Activated CD8-positive, alpha-beta memory T cell treated with anti-CD3 and anti-CD28 coated beads for 4 hours (primary cell): ENCODE measurements at places on chromosomes 3 and 15.

DNA sequence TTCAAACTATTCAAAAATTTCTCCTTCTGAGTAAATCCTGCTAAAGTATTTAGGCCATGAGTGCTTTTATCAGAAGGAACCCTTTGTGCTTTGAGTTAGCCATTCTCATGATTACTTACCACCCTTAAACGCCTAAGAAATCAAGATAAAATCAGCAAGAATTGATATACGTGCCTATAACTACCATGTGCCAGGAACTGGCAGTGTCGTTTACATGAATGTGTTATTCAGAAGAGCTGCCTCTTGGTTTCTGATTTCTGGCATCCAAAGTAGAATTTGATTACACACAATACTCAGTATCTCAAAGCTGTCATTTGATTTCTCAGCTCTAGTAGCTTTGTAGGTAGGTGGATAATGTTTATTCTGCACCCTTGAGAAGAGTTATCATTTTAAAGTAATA is 351.3 kb upstream of the CCDC54 start:
- no peak for DNase-seq

DNA sequence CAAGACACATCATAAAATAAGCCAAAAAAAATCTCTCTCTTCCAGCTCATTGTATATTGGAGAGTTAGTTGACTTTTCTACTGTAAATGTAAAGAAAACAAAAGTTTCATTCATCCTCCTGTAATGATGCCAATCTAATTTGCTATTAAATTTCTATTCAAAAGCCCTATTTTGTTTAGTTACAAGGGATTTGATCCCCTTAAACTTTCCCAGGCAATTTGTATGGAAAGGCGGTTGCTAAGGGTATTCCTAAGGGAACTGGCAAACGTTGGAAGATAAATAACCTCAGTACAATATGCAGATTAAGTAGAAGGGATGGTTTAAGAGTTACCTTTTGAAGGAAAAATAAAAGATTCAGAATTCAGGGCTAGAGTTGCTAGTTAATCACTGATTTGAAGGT is 352.7 kb downstream of the TIGIT start:
- DNase-seq: no peak

DNA sequence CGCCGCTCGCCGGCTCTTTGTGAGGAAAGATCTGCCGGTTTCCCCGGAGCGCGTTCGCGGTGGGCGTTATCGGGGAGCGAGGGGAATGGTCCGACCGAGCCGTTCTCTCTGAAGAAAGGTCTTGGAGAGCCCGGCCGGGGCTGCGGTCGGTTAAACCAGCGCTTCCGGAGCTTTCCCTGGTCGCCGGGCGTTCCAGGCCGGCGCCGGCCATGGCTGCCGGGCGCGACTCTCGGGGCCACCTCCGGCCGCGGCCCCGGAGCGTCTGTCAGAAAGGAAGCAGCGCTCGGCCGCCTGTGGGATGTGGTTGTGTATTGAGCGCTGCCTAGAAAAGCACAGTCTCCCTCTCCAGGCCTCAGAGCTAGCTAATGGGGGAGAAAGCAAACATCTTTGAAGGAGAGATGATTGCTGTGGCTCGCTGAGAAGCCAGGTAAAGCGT is 731 bp downstream of the FYTTD1 start:
- no peak for DNase-seq

DNA sequence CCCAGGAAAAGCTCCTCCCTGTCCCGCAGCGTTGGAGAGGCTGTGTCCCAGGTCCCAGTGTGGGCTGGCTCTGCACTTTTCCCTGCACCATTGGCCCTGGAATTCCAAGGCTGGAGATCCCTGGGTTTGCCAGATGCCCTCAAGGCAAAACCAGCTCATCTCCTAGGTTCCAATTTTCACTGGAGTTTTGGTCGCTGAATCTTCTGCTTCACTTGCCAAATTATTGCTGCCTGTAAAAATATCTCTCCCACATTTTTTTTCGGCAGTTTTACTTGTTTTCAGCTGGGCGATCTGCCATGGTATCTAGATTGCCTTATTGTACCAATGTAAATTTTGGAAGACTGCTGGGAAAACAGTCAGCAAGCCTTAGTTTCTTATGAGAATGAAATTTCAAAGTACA is 150.9 kb upstream of the ATP10A start:
- no peak for DNase-seq

- DNase-seq: no peak
Measured at GRCh38 chr3:72303926-72304325, 519.0 kb upstream of the PROK2 start.

DNA sequence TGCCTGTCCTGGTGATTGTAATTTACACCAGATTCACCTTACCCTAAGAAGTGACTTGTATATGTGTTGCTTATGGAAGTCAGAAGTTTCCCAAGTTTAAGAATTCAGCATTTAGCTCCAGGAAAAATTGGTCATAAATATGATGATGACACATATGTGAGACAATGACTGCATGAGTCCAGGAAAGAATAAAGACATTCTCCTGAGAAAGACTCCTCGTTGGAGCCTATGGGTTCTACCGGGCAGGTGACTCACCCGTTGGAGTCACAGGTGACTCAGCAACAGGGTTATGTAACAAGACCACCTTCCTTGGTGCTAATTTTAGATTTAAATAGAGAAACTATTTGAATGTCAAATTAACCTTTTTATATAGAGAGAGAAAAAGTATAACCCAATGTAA is 662.4 kb downstream of the FHIT start:
- DNase-seq: no peak

GRCh38 chr3:62965311-62965710 is 90.1 kb upstream of the CADPS start:
- no peak for DNase-seq

DNA sequence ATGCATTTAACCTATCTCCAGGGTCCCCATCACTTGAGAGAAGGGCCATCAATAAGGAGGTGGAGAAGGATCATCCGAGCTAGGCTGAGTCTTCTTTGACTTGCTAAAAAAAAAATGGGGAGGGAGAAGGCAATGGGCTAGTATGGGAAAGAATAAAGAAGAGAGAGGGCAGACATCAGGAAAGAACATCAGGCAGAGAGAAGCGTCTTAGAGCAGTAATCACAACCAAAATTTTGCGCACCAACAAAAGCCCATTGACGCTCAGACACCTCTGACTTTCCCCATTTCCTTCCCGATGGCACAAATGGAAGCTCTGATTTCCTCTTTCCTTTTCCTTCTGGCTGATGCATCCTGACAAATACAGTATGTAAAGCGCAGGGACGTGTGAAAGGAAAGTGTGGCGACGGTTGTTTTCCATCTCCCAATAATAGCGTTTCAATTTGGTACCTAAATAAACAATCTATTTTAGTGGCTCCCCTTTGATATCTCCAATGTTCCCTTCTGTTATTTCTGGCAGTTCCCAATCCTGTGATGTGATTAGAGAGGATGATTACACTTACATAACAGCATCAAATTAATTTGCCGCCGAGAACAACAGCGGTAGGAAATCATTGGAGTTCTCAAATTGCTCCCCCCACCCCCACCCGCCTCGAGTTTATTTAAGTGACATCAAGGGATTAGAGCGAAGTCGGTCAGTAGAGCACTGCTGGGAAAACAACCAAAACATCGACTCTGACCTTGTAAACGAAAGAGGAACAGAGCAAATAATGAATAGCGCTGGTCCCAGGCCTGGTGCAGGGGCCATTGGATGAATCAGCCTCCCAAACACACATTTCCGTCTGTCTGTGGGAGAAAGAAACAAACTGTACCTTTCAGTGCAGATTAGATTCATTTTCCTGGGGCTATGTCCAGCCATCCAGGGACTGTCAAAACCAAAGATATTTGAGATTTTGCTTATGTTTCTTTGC is 273.3 kb upstream of the ICE2 start:
- DNase-seq: no peak

- DNase-seq: no peak
Measured at GRCh38 chr15:48641416-48641815, 4.1 kb downstream of the FBN1 start.

DNA sequence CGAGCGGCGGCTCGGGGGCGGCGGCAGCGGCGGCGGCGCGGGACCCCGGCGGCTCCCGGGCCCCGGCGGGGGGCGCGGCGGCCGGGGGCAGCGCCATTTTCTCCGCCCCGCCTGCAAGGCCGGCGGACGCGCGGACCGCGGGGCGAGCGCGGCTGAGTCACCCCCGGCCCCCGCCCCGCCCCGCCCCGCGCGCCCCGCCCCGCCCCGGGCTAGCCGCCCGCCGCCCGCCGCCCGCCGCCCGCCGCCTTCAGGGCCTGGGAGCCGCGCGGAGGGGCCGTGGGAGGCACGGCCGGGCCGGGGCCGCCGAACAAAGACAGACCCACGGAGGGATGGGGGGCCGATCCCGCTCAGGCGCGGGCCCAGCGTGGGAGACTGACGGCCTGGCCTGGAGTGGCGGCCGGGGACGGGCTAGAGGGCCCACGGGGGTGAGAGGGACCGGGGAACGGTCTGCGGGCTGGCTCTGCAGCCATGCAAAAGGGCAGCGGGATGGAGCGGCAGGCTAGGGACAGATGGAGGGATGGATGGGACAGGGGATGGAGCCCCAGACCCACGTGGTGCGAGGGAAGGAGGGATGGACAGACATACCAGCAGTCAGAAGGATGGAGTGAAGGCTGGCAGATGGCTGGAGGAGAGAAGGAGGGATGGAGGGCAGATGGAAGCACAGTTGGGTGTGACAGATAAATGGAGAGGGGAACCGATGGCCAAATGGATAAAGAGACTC is at the start of gene EIF4E3:
TSS of gene EIF4E3 (minus strand) at position 132 of the 721 bp plus-strand sequence. CDS start at position 97, 35 bp downstream.
- DNase-seq: no peak

DNA sequence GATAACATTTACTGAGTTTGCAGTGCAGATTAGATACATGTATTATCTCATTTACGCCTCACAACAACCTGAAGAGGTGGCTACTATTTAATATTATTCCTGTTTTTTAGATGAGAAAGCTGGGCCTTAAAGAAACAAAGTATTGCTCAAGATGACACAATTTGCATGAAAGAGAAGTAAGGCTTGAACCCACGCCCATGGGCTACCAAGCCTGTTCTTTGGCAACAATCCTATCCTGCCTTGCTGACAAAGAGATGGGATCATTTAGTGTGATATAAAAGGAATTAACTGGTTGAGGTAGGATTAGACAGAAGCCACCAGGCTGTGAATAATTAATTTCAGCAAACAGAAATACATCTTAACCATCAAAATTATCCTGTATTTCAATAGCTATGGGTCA is 9.2 kb upstream of the LDHAL6B start:
- no peak for DNase-seq

- no peak for DNase-seq
Measured at GRCh38 chr15:92098869-92099268, 245.4 kb downstream of the SLCO3A1 start.

- DNase-seq: no peak
Measured at GRCh38 chr3:146026547-146026946, 134.4 kb downstream of the PLOD2 start.

DNA sequence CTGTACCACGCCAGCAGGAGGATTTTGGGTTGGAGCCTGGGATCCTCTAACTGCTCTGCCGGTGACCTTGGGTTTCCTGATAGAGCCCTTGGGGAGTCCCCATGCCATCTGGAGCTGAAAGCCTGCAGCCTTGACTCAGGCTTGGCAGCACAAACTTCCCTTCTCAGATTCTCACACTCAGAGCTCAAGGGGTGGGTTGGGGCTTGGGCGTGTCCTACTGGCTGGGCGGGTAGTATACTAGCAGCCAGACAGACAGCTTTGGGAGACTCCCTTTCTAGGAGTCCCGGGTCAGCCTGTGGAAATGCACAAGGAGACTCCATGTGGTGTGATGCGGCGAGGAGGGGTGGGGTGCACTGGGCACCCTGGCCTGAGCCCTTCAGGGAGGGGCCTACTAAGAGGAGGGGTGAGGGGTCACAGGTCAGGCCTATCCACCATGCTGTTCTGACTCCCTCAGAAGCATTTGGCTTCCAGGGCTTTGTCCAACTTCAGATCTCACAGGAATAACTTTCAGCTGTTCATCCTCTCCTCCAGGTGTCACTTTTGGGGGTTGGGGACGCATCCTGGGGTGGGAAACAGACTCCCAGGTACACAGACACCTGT is 21.6 kb upstream of the PLXNA1 start:
- DNase-seq: no peak

GRCh38 chr3:27568393-27568792 is 84.2 kb upstream of the SLC4A7 start:
- DNase-seq: no peak

DNA sequence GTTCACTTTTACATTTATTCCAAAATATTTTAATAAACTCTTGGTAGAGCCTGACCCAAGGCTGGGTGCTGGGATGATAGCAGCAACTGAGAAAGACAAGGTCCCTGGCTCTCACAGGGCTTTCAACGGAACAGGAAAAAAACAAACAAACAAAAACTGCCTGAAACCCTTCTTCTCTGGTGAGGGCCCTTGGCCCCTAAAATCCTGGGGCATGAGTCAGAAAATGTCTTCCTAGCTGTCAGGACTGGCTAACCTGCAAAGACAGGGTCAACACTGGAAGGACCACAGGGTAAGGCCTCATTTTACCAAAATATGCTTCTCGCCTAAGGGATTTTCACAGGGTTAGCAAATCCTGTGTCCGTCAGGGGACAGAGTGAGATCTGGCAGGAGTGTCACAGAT is 45.7 kb upstream of the WNT5A start:
- DNase-seq: no peak

DNA sequence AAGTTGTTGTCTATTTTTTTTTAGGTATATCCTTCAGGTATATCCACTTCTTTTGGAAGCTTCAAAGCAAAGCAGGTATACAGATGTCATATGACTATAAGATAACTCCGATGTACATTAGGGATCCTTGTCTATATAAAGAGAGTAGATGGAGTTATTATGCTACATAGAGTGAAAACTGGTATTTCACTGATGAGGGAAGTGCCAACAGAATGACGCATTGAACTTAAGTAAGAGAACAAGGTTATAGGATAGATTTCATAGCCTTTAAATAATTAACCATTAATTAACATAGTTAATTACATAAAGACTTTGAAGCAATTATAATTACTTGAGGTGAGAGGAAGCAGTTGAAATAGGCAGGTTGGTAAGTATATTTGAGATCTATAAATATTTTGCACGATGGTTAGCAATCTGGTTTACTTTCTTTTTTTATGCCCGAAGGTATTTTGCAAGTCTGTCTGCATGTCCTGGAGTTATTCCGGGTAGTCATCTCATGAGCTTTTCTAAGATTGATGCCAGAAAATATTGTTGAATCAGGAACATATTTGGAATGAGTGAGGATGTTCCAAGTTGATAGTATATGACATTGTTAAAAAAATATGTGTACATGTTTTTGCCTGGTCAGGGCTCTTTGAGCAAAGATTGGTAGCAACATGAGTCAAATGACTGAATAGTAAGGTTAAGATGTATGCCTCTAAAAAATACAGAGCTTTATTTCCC is 299.5 kb upstream of the KCNMB2 start:
- DNase-seq: no peak

- DNase-seq: no peak
Measured at GRCh38 chr3:113275258-113275556, 63.9 kb downstream of the BOC start.

GRCh38 chr3:117131259-117131658 is 421.7 kb downstream of the TUSC7 start:
- DNase-seq: no peak

- no peak for DNase-seq
Measured at GRCh38 chr3:30702828-30703397, 96.5 kb downstream of the TGFBR2 start.

DNA sequence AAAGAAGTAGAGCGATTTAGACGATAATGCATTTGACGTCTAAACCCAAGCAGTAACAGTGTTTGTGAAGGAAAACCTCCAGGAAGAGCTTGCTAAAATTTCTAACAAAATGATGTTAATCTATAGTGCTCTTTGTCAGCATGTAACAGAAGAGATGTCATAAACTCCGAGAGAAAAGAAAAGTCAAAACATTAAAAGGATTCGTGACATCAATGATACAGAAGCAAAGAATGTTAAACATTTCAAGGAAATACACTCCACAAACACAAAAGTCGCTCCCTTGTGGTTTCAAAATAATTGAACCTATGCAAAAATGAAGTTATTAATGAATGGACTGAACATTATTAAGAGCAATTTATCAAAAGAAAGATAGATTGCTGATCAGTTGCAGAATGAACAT is 27.9 kb downstream of the AADAC start:
- no peak for DNase-seq
